ENCODE measurements at places on chromosomes 16 and 17. TPM values are rescaled to one million over a fixed set of nuclear protein-coding genes. Genes with fewer than 3 reads are reported as not detected.

The JMJD6 gene
- 44.6 TPM for total RNA-seq

The SEPTIN12 gene
- total RNA-seq = not detected

The GCGR gene
- total RNA-seq = not detected

The CEP131 gene
- total RNA-seq = 8.4 TPM

The NTN3 gene
- 0.23 TPM for total RNA-seq

The CMTM2 gene
- total RNA-seq = not detected

The GALR2 gene
- total RNA-seq = 0.14 TPM

The ERN1 gene
- total RNA-seq = 11.3 TPM

The NT5M gene
- 0.43 TPM for total RNA-seq

The ZNF688 gene
- 6.8 TPM for total RNA-seq

The SYT17 gene
- not detected for total RNA-seq

The BAHCC1 gene
- 7.0 TPM for total RNA-seq

- DNase-seq = no peak
Measured at GRCh38 chr17:72511874-72512273, 391.1 kb downstream of the SOX9 start.

GRCh38 chr17:78485290-78486168, 91.7 kb downstream of the DNAH17 start:
- DNase-seq = no peak

DNA sequence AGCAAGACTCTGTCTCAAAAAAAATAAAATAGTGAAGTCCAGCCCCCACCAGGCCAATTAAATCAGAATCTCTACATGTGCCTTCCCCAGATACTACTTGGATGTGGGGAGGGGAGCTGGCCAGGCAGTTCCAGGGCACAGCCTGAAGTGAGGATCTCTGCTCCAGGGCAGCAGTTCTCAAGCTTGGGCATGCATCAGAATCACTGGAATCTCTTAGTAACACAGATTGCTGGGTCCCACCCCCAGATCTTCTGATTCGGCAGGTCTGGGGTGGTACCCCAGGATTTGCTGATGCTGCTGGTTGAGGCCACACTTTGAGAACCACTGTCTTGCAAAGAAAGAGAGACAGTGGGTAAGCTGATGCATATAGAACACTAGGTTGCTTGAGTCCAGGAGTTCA, 8.3 kb upstream of the CDH5 start:
- no peak for DNase-seq

- DNase-seq = peak; percentile 98
Measured at GRCh38 chr17:31052187-31052889, 42.4 kb upstream of the NF1 start.

- no peak for DNase-seq
Measured at GRCh38 chr17:30369995-30370394, 8.7 kb upstream of the CPD start.

DNA sequence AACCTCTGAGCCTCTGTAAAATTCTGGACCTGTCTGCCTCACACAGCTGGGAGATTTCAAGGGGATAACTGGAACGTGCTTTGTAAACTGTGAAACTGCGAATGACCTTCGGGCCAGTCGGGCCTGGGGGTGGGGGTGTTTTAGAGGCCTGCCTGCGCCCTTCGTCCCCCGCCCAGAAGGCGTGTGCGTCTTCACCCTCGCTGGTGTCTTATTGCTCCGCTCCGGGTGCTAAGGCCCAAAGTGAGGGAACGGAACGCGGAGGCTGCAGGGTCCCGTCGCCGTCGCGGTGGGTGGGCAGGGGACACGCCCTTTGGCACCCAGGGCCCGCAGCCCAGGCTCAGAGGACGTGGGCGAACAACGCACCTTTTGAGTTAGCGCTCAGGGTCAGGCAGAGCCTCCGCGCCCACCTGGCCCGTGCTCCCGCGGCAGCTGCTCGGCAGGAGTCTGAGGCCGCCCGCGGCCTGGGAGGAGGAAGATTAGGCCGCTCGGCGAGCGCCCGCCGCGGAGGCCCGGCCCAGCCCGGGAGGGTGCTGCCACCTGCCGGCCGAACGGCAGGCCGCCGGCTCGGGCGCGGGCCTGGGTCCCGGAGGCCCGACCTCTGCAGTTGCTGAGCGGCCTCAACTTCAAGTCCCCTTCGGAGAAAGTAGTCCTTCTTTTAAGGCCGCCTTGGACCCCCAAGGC, 29.7 kb downstream of the DCAKD start:
- peak; percentile 12 for DNase-seq

- DNase-seq = no peak
Measured at GRCh38 chr17:7022781-7023571, at the start of gene BCL6B. BCL6B (plus strand) TSS chr17:7023050; CDS start chr17:7023672, 622 bp downstream.

- no peak for DNase-seq
Measured at GRCh38 chr17:76307299-76307965, 644 bp downstream of the QRICH2 start.

GRCh38 chr16:87389245-87389644, 2.9 kb upstream of the MAP1LC3B start:
- DNase-seq = no peak

DNA sequence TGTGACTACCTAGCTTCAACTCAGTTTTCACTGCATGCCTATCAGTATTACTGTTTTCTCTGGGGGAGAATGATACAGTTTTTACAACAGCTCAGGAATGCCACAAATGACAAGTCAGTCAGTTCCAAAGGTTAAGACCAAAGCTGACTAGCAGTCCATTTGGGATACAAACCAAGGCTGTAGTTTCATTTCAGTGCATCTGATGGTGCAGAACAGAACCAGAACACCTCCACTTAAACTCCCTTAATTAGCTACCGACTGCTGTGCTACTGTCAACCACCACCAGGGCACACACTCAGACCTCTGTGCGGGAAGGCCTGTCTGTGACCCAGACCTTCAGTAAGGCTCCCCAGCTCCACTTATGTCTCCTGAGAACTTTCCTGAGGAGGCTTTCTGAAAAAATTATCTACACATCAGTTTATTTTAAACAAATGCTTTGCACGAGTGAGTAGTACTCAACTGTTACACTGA, 20.4 kb downstream of the NFE2L1 start:
- DNase-seq = peak; percentile 77

GRCh38 chr17:72120642-72121163, at the start of gene SOX9:
SOX9 (plus strand) TSS chr17:72121020; CDS start chr17:72121392, 372 bp downstream.
- DNase-seq = peak; percentile 79

GRCh38 chr17:10754109-10754508, 24.3 kb upstream of the TMEM220 start:
- DNase-seq = no peak

- no peak for DNase-seq
Measured at GRCh38 chr17:56917559-56918296, 3.9 kb upstream of the TRIM25 start.

- DNase-seq = peak; percentile 79
Measured at GRCh38 chr16:66608241-66609138, 4.0 kb downstream of the CMTM3 start.

GRCh38 chr16:79839466-79840341, 239.2 kb upstream of the MAF start:
- DNase-seq = no peak

DNA sequence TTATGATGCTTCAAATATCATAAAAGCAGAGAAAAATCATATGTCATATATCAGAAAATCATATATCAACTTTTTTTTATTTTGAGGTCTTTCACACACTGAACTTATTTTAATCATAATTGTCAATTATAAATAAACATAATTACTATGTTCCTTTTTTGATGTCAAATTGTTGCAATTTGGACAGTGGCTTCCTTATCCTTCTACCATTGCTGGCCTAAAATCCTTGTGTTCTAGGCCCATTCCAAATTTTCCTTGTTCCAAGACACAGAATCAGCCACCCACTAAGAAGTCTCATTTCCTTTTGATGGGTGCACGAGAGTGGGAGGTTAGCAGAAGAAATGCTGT, 28.9 kb downstream of the G6PC1 start:
- DNase-seq = no peak

GRCh38 chr17:37024181-37024637, 75.5 kb downstream of the AATF start:
- DNase-seq = no peak

DNA sequence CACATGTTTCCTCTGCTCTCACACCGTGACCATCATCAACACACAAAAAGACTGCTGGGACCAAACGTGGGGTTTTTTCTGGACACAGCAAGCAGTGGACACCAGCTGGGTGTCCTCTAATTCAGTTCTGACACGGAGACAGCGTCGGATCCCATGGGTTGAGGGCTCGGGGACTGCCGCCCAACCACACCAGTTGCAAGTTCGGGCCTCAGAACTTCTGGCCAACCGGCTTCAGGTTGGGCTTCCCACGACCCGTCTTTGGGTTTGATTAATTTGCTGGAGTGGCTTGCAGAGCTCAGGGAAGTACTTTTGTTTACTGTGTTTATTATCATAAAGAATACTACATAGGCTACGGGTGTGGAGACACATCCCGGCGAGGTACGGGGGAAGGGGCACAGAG, 97.8 kb downstream of the BANP start:
- no peak for DNase-seq

DNA sequence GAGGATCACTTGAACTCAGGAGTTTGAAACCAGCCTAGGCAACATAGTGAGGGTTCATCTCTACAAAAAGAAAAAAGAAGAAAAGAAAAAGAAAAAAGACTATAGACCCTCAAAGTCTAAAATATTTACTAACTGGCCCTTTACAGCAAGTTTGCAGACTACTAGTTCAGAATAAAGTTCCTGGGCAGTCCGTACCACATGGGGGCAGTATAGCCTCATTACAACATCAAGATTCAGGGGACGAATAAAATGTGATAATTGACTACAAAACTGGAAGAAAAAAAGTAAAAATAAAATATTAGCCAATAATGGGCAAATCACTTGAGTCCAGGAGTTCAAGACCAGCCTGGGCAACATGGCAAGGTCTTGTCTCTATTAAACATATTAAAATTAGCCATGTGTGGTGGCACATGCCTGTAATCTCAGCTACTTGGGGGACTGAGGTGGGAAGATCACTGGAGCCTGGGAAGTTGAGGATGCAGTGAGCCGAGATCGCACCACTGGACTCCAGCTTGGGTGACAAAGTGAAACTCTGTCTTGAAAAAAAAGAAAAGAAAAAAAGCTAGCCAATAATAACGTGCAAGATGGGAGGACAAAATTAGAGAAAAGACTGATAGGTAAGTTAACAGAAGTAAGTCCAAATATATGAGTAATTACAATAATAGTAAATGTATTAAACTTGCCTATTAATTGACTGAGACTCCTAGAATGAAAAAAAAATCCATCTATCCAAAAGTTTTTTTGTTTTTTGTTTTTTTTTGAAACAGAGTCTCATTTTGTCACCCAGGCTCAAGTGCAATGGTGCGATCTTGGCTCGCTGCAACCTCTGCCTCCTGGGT, 129.4 kb upstream of the SEC14L1 start:
- peak; percentile 44 for DNase-seq

DNA sequence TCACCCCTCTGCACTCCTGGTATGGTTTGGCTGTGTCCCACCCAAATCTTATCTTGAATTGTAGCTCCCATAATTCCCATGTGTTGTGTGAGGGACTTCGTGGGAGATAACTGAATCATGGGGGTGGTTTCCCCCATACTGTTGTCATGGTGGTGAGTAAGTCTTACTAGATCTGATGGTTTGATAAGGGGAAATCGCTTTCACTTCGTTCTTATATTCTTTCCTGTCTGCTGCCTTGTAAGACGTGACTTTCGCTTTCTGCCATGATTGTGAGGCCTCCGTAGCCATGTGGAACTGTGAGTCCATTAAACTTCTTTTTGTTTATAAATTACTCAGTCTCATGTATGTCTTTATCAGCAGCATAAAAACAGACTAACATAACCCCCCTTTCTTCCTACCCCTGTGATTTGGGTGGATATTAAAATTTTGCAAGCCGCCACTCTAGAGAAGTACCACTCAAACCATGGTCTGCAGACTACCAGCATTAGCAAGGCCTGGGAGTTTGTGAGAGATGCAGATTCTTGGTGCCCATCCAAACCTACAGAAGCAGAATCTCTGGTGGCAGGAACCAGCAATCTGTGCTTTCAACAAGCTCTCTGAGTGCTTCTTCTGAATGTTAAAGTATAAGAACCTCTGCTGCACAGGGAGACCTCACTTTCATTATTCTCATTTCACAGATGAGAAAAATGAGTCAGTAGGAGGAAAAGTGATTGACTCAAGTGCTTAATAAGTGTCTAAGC, 999.5 kb upstream of the EEF2KMT start:
- DNase-seq = no peak

DNA sequence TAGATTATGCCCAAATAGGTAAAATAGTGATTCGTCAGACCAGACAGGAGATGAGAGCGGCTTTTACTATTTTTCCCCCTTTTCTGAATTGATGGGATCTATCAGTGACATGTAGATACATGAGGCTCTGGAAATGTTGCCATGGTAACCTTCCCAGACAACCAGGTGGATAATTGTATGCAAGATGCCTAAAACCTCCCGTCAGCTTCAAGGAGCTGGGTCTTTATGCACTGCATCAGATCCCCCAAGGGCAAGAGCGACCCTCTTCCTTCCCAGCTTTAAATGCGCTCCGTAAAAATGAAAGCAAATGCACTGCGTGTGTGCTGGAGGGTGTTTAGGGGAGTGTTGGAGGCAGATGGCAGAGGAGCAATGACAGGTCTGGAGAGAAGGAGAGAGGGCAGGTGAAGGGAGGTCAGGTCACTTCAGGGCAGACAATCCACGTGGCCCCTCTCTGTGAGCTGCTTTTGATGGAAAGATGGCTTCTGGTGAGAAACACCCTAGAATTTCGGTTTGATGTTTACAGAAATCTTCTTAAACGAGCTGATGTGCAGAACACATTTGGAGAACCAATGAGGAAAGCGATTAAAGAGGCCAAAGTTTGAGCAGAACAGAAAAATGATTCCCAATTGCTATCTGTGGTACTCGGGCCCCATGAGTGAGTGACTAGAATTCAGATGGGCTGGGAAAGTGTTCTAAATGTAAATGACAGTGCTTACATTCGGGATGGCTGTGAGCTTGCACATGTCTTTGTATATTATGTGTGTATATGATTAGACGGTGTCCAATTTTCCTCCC, 461.7 kb upstream of the HSBP1 start:
- no peak for DNase-seq

DNA sequence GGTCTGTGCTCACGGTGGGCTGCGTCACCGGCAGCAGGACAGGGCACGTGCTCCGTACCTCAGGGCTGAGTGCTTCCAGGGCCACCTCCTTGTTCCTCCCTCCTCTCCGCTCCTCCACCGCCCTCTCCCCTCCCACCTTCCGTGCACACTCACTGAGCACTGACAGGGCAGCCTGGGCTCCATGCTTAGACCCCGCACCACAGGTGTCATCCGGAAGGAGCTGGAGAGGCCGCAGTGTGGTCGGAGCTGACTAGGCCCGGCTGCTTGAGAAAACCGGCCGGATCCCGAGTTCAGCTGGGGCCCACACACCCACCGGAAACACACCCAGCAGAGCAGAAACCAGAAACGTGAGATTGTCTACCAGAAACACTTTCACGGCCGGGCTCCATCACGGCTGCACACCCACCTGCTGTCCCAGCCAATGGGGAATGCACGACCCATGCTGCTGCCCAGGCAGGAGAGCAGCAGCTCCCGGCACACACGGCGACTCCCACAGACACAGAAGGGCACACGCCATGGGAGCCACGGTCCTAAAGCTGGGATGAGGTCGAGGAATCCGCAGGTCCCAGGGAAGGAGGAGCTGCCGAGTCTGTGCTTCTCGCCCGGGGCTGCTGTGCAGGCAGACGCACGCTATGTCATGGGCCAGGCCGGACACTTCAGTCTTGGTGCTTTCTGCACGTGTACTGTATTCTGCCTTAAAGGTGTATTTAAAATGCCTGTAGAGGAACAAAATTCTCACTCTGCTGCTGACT, 55.0 kb upstream of the ZNF469 start:
- DNase-seq = no peak

GRCh38 chr16:2786061-2786825, 1.1 kb downstream of the PRSS33 start:
- no peak for DNase-seq

GRCh38 chr17:83136156-83136555, 56.7 kb downstream of the METRNL start:
- no peak for DNase-seq

GRCh38 chr17:79547586-79547985, 63.3 kb downstream of the RBFOX3 start:
- DNase-seq = no peak
